ENCODE measurements at places on chromosomes 3 and 15.

DNA sequence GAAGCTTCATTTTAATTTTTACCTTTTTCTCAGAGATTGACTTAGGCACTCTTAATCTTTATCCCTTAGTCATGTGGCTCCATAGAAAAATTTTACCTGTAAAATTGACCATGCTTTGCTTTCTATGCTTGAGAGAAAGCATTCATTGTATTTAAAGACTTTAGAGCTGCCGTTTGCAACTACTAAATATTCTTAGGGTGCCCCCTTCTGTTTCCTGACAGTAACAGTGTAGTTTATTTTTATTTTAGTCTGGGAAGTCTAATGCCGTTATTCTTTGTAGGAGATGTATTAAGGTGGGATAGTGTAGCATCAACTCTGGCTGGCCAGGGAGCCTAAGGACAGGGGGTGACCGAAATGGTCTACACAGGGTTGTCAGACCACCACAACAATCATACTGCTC lies 84.5 kb upstream of the SYNPR start:
- peak; percentile 41 for DNase-seq

GRCh38 chr3:42005401-42005800 lies 43.5 kb upstream of the ULK4 start:
- DNase-seq, result no peak

DNA sequence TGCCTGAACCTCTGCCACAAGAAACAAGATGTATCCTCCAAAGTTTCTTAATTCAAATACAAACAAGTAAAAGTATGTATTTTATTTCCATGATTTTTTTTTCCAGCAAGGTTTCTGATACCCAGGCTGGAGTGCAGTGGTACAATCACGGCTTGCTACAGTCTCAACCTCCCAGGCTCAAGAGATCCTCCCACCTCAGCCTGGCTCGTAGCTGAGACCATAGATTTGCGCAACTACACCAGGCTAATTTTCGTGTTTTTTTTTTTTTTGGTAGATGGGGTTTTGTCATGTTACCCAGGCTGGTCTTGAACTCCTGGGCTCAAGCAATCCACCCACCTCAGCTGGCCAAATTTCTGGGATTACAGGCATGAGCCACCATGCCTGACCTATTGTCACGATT lies 12.2 kb upstream of the VEPH1 start:
- no peak for DNase-seq

DNA sequence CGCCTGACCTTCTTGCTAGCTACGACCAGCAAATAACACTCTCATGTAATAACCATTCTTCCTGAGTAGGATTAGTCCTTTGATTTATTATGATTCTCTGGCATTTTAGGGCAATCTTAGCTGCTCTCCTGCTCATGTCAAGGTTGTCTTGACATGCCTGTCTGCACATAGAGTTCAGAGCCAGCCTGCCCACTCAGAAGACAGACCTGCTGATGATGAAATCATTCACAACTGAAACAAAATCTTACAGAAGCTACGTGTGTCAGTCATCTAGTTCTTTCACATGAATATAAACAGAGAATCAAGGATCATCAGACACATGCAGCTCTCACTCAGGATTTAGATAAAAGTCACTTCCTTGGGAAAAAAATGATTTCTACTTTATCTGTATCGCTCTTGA lies 173.6 kb upstream of the LYSMD4 start:
- no peak for DNase-seq

GRCh38 chr15:81495780-81496467 lies 121.9 kb upstream of the TMC3 start:
- DNase-seq, result no peak

DNA sequence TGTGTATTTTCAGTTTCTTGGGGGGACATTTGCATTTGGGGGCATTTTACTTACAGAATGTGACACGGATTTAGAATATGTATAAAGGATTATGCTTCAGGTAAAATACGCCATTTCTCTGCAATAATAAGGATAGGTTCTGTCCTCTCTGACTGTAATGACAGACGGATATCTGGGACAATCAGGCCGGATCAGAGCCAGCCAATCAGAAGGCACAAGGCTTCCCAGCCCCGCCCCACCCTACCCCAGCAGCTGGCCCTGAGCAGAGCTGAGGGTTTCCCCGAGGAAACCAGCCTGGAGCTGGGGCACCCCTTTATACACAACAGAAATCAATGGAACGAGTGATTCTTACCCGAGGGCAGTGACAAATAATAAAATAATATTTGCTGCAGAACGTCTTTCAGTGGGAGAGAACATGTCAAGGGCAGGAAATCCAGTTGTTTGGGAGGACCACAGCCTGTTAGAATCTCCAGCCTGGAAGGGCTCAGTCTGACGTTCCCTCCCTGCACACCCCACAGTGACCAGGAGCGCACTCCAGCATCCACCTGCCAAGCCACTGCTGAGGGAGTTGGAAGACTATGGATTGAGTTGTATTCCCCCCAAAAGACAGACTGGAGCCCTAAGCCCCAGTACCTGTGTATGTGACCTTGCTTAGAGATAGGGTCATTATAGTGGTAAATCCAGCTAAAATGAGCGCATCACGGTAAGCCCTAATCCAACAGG lies 30.3 kb upstream of the SEC13 start:
- DNase-seq, result no peak

- DNase-seq, result no peak
These were observed 50.3 kb upstream of the ATG7 start for GRCh38 chr3:11221818-11222415.

DNA sequence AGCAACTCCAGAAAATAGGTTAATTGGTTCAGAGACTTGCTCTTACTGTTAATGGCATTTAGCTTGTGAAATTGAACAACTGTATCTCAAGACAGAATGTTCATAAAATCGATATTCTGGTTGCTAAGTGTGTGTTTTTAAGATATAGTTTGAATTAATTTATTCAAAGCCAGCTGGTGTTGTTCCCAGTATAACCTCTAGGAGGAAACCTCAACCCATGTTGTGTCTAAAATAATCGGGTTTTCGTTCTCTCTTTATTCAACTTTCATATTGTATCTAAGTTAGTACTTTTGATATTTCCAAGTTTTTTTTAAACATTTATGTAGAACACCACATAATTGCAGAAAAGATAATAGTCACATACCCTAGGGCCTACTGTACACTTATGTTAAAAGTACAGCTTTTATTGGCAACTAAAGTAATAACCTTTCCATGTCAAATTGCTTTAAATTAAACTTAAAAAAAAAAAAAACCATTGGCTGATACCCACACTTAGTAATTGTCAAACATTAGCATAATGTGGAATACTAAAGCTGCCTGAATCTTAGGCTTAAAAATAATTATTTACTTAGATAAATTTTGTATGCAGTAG lies 90.9 kb downstream of the SAMMSON start:
- peak; percentile 20 for DNase-seq

- peak; percentile 62 for DNase-seq
These were observed 104.2 kb upstream of the SLC7A14 start for GRCh38 chr3:170689893-170690660.

DNA sequence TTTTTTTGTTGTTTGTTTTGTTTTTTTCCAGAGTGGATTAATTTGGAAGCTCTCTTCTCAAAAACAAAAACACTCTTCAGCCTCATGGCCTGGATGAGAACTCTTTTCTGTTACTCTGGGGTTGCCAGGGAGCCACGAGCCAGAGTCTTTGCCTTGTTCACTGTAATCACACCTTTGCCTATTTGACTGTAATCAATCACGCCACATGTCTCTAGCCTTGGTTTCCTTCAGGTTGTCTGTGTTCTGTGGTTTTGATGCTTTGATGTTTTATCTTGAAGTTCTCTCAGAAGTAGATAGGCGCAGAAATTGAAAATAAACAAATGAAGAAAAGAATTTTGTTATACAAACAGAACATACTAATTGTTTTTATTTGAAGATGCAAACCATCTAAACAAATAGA lies 62.3 kb upstream of the IGF1R start:
- no peak for DNase-seq

GRCh38 chr3:31522152-31522551 lies 10.6 kb upstream of the STT3B start:
- no peak for DNase-seq

GRCh38 chr3:112319516-112320276 lies 13.3 kb upstream of the CD200 start:
- no peak for DNase-seq

- DNase-seq, result no peak
These were observed 47.2 kb upstream of the UBE3A start for GRCh38 chr15:25486051-25486450.

GRCh38 chr15:70014860-70015490 lies 82.7 kb downstream of the TLE3 start:
- no peak for DNase-seq

DNA sequence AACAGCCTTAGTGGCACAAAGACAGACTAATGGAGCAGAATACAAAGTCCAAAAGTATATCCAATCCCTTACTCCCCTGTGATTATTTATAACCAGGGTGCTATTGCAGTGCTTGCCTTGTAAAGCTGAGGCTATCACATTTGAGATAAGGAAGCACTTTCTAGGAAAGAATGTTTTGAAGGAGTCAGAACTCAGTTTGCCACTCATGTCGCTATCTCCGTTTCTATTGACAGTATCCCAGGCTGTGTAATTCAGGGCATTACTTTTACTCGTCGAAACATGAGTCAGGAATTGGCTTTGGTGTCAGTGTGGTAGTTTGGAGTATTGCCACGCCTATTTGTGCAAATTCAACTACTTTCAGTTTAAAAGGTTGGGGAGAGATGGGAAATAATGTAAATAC lies 78.4 kb downstream of the FBXL2 start:
- peak; percentile 33 for DNase-seq

DNA sequence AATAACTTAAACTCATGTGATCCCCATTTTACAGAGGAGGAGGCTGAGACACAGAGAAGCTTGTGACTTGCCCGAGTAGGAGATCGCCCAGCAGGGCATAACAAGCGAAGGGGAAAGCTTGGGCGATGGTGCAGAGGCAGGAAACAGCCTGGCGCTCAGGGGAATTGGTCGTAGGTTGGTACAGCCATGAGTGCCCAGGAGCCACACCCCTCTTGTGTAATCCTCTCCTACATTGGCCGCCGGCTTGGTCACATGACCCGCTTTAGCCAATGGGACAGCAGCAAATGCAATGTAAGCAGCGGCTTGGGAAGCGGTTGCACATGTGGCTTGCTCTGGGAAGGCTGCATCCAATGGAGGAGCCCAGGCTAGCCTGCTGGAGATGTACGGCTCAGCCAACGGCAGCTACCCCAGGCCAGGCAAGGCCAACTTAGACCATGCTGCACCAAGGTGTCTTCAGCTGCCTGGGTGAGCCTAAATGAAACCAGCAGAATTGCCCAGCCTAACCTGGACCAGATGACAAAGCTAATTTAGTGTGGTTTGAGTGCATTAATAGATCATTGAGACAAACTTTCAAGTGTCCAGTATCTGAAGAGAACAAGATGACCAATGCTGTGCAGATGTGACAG lies 50.3 kb upstream of the SLC6A6 start:
- DNase-seq, result peak; percentile 32

DNA sequence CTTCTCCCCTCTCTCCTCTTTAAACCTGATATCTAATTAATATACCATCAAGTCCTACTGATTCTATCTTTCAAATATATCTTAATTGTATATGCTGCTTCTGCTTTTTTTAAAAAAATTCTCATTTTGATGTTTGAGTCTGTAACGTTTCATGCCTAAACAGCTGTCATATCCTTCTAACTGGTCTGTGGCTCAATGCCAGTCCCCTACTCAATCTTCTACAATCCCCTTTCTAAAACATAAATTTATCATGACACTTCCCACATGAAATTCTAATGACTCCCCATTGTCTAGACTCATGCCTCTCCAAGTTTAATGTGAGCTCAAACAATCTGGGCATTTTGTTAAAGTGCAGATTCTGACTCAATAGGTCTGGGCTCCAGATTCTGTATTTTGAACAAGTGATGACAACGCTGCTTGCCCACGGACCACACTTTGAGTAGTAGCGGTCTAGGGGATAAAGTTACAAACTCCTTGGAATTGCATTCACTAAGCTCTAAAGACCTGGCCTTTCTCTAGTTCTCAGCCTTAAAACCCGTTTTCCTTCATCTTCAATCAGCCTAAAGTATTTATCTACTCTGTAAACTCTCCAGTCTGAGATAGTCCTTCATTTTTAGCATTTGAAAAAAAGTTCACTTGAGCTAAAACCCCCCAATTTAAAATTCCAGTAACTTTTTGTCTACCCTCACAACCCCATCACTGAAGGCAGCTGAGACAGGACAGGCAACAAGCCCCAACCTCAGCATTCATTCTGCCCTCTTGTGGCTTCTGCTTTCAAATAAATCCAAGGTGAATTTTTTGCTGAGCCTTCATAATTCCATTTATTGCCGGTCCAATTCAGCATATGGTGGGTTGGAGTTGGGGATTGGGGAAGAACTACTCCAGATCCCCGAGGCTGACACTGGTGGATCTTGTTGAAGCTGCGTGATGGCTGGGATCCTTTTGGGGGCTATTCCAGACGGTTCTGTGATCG lies 88.1 kb upstream of the THRB start:
- peak; percentile 68 for DNase-seq

- DNase-seq, result no peak
These were observed 310.0 kb upstream of the UBE2E2 start for GRCh38 chr3:22893101-22893500.

GRCh38 chr3:152608696-152609594 lies 226.0 kb upstream of the P2RY1 start:
- DNase-seq, result no peak

- DNase-seq, result no peak
These were observed 43.0 kb downstream of the USP13 start for GRCh38 chr3:179695672-179696313.

DNA sequence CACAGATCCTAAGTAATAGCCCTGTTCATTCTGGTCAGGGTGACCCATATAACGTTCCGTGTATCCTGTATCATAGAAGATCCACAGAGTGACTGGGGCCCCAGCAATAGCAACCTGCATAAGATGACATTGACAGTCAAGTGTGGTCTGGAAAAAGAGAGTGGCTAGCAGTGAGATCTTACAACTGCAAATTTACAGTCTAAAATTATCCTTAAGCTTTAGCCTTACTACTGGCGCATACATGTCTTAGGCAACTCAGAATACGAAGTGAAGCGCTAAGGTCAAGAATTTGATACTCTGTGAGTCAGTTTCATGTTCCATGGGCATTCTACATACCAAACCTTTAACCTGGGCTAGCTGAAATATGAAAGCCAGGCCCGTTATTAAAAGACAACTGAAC lies 29.2 kb upstream of the IGDCC4 start:
- DNase-seq, result no peak

- DNase-seq, result peak; percentile 93
These were observed 25.9 kb downstream of the SMAD3 start for GRCh38 chr15:67091071-67091979.

DNA sequence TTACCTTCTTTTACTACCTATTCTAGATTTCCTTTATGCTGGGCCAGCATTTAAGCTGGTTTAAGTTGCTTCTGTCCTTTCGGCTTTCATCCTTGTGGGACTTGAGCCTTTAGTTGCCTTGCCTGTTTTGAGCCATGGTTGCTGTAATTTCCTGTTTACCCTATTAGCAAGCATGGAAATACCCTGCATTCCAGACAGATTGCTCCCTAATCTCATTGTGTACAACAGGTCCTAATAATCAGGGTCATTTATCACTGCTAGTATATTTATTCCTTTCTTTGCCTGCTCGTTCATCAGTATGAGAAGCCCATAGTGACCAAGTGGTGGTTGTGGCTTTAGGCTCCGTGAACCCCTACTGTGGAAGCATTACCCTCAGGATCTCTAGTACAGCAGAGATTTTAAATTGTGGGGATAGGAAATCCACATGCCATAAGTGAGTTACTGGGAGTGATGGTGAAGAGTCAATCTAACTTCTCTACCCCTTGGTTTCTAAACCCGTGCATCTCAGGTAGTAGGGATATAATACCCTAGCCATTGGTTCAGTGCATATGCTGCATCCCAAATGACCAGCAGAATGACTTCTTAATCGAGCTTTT lies 31.9 kb downstream of the NCK1 start:
- DNase-seq, result peak; percentile 50

Data from fibroblast of skin of right biceps (primary cell).